ENCODE measurements at places on chromosomes 5 and 9. TPM values are rescaled to one million over a fixed set of nuclear protein-coding genes. Genes with fewer than 3 reads are reported as not detected.

The N4BP3 gene
- total RNA-seq, result 0.26 TPM

The PDGFRB gene
- total RNA-seq, result 151 TPM

The IPO11 gene
- total RNA-seq, result 28.2 TPM

The ZNF879 gene
- 7.1 TPM for total RNA-seq

All from fibroblast of lung (primary cell).